ENCODE measurements at places on chromosomes 7 and 10. TPM values are rescaled to one million over a fixed set of nuclear protein-coding genes. Genes with fewer than 3 reads are reported as not detected.

The PRKG1 gene
- 1.6 TPM for total RNA-seq

The EEPD1 gene
- 6.2 TPM for total RNA-seq

The OR2A5 gene
- not detected for total RNA-seq

The MKLN1 gene
- total RNA-seq, result 15.6 TPM

The HTR7 gene
- total RNA-seq, result 0.58 TPM

The MTURN gene
- 6.6 TPM for total RNA-seq

The WNT8B gene
- not detected for total RNA-seq

The PLEKHS1 gene
- total RNA-seq, result not detected

The ENO4 gene
- total RNA-seq, result not detected

The HPS6 gene
- 44.3 TPM for total RNA-seq

The UNCX gene
- total RNA-seq, result not detected

The SEMA4G gene
- total RNA-seq, result 6.9 TPM

The GPR141 gene
- not detected for total RNA-seq

The TLX1 gene
- not detected for total RNA-seq

The FRAT1 gene
- total RNA-seq, result 3.3 TPM

The ZNF365 gene
- total RNA-seq, result 0.58 TPM

The PLEKHA1 gene
- total RNA-seq, result 42.1 TPM

The CPSF4 gene
- 28.9 TPM for total RNA-seq

The MAGI2 gene
- total RNA-seq, result 6.7 TPM

The TWIST1 gene
- total RNA-seq, result 0.19 TPM

The CH25H gene
- not detected for total RNA-seq

The NKX1-2 gene
- not detected for total RNA-seq

The OPN1SW gene
- total RNA-seq, result not detected

The LRRC61 gene
- total RNA-seq, result 1.7 TPM

The LEP gene
- not detected for total RNA-seq

The C10orf90 gene
- not detected for total RNA-seq

The PTPRN2 gene
- 13.0 TPM for total RNA-seq

The ANKRD2 gene
- not detected for total RNA-seq

The SPDYE16 gene
- total RNA-seq, result not detected

The PTEN gene
- 41.2 TPM for total RNA-seq

The C10orf67 gene
- not detected for total RNA-seq

The CYTH3 gene
- total RNA-seq, result 30.7 TPM

The LIPN gene
- total RNA-seq, result not detected

The INPP5F gene
- total RNA-seq, result 21.3 TPM

The DGKI gene
- total RNA-seq, result 1.4 TPM

The INMT gene
- total RNA-seq, result 0.05 TPM

The FLNC gene
- total RNA-seq, result 170 TPM

The OR6B1 gene
- not detected for total RNA-seq

The PIK3CG gene
- total RNA-seq, result 14.8 TPM

The IDI2 gene
- not detected for total RNA-seq

The GRM3 gene
- not detected for total RNA-seq

The ASB15 gene
- total RNA-seq, result not detected

The NXPH1 gene
- not detected for total RNA-seq

The SFXN4 gene
- total RNA-seq, result 7.8 TPM

The CTTNBP2 gene
- 3.9 TPM for total RNA-seq

The CASD1 gene
- 9.9 TPM for total RNA-seq

The RPEL1 gene
- not detected for total RNA-seq

The LIPJ gene
- total RNA-seq, result not detected

The H2BK1 gene
- total RNA-seq, result not detected

The LAMB4 gene
- 0.24 TPM for total RNA-seq

The NUB1 gene
- total RNA-seq, result 39.6 TPM

The ITPRID1 gene
- total RNA-seq, result not detected

The KIAA1549 gene
- total RNA-seq, result 8.7 TPM

The NYAP1 gene
- total RNA-seq, result 2.5 TPM

The TEX47 gene
- not detected for total RNA-seq

The HOGA1 gene
- total RNA-seq, result 0.12 TPM
